ENCODE measurements at places on chromosomes 3 and 15. TPM values are rescaled to one million over a fixed set of nuclear protein-coding genes. Genes with fewer than 3 reads are reported as not detected.

DNA sequence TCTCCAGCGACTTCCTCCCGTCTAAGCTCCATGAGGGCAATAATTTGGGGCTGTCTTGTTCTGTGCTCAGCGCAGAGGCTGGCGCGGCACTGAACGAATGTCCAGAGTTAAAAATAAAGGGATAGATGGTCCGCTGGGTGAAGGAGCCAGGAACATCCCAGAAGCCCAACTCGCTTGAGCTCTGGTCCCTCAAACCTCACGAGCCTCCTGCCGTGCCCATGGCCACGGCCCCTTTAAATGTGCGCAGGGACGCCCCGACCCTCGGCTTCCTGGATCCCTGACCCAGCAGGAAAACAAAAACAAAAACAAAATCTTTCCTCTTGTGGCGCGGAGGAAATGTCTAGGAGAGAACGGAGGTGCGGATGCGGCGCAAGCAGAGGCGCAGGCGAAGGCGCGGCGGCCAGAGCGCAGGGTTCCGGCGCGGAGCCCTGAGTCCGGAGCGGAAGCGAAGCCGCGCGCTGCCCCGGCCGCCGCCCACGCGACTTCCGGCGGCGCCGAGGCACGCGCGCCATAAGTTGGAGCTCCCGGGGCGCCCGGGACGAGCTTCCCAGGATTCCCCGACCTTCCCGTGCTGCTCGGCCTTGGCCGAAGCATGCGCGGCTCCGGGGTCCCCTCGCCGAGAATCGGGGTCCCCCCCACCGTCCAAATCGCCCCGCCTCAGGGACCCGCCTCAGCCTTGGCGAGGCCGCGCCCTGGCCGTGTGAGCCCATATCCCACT is 52.9 kb upstream of the WNT7A start:
- H3K27ac ChIP-seq, result no peak overlapping the region
- H3K4me3 ChIP-seq, result peak overlapping the region; percentile 52
- H3K36me3 ChIP-seq, result no peaks in the 10 kb centered on the region
- H3K27me3 ChIP-seq, result peaks cover 18% of the 10 kb centered on the region
- DNase-seq, result peak; percentile 35
- no peaks in the 10 kb centered on the region for H3K4me1 ChIP-seq

- no peak overlapping the region for H3K4me3 ChIP-seq
- no peaks in the 10 kb centered on the region for H3K4me1 ChIP-seq
- H3K36me3 ChIP-seq, result no peaks in the 10 kb centered on the region
- H3K27ac ChIP-seq, result no peak overlapping the region
- no peaks in the 10 kb centered on the region for H3K27me3 ChIP-seq
- no peak for DNase-seq
Measured at GRCh38 chr3:128247666-128248409, 94.6 kb downstream of the EEFSEC start.

GRCh38 chr3:20404741-20405100 is 218.7 kb upstream of the SGO1 start:
- H3K27me3 ChIP-seq, result no peaks in the 10 kb centered on the region
- H3K27ac ChIP-seq, result no peak overlapping the region
- H3K4me1 ChIP-seq, result no peaks in the 10 kb centered on the region
- no peak for DNase-seq

The TRAIP gene
- total RNA-seq, result 1.5 TPM

DNA sequence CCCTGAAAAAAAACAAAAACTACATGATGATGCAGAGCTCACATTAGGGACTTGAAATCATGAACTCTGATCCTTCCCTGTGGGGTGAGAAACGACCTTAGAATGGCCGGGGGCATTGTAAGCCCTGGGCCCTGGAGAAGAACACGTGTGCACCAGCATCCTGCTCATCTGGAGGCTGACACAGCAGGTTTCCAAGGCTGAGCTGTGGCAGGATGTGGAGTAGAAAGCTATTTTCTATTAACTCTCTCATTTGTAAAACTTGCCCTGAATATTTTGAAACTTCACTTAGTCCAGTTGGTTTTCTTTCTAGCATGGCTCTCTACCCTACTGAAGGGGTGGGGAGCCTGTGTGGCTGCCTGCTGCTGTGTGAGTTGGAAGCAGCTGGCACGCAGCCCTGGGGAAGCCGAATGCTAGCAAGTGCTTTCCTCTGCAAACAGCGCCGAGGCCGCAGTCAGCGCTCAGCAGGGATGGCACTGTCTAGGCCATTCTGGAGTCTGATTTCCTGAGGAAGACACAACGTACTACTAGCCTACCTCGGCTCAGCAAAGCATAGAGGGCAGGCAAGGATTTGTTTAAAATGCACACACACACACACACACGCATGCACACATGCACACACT is 58.0 kb downstream of the GABRG3 start:
- no peaks in the 10 kb centered on the region for H3K36me3 ChIP-seq
- no peak overlapping the region for H3K4me3 ChIP-seq
- H3K27me3 ChIP-seq, result peaks cover 5% of the 10 kb centered on the region
- no peaks in the 10 kb centered on the region for H3K4me1 ChIP-seq
- DNase-seq, result no peak
